ENCODE measurements at places on chromosomes 12 and 14.
A peak's percentile ranks its signal among the peaks of the same experiment; 100 is the strongest.

DNA sequence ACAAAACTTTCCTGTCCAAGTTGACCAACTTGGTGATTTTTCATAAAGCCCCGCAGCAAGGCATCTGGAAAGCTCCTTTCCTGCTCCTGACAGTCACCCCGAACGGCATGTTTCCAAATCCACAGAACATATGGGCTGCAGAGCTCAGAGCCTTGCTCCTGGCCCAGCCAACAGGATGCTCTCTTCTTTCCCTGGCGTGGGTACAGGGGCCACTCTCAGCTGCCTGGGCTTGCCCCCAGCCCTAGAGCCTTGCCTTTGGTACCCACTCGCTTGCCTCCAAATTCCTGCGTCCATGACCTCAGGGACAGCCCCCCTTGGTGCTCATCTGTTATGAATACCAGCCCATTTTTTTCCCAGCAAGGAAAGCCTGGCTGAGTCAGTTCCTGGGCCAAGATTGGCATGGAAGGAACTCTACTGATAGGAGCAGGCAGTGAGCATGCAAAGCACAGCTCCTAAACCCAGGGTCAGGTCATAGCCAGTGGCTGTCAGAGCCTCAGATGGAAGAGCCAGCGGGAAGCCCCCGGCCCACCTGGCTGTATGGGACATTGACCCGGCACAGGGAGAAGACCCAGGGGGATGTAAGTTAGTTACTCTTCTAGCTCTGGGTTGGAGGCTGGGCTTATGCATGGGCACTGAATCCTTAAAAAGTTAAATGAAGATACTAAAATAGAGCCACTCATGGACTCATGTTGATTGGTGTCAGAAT lies 105.3 kb upstream of the RTL1 start:
- peak; percentile 30 for DNase-seq

GRCh38 chr12:29255042-29255441 lies 106.0 kb downstream of the FAR2 start:
- DNase-seq, result no peak

DNA sequence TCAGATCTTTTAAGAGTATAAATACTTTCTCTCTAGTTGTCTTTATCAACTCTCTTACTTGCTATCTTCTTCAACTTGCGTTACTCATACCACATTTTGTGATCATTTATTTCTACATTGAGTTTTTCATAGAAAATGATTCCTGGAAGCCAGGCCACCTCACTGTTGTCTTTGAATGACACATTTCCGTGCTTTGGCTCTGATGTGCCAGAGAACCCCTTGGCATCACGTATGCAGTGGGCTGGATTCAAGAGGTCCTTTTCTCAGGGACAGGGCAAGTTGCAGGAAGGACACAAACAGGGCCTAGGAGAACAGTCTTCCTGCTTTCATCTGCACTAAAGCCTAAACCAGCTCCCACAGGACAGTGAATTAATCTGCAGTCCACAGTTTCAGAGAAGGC lies 70.3 kb upstream of the PYGL start:
- DNase-seq, result no peak

GRCh38 chr12:95830335-95831089 lies 28.2 kb upstream of the SNRPF start:
- no peak for DNase-seq

DNA sequence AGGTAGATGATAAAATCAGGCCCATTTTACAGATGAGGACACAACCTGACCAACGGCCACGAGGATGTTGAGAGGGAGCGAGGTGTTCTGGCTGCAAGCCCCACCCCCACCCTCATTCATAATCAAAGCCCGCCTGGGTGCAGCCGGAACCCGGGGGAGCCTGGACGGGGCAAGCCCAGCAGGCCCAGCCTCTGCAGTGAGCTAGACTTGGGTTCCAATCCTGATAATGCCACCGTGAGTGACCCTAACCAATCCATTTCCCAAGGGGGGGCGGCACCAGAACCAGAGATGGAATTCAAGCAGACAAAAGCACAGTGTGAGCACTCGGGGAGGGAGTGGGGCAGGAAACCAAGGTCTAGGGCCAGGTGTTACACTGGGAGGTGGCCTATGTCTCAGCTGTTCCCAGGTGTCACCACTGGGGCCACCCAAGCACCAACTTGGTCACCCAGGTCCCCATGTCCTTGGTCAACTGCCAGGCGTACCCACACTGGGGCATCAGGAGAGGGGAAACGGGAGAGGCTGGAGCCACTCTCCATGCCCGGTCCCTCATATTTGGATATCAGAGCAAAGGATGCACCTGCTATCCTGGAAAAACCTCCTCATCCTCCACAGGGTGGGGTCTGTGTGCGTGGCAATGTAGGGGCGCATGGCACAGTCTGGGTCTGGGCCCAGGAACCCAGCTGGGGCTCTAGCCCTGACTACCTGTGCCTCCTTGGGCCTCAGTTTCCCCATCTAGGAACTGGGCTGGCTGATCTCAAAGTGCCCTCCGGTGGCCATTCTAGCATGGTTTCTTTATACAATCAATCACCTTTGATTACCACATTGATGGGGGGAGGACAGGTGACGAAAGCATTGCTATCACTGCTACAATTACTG lies 58.4 kb downstream of the FAM222A start:
- DNase-seq, result no peak

Measured in mesothelial cell of epicardium (in vitro differentiated cells).